ENCODE measurements at places on chromosomes 5 and 9.

DNA sequence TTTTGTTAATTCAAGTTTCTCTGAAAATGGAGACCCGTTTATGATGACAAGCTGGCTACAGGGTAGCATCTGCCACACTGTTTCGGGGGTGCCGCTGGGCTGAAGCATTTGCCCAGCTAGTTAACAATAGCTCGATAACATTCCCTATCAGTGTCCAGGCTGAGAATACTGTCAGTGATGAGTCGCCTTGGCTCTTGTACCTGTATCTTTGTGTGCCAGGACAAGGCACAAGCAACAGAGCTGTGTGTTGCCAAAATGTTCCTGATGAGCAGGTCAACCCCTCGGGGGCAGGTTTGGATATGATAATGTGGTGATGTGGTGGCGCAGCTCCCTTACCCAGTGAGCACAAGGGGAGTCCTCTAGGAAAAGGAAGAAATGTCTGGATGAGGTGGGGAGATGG is 7.0 kb downstream of the TGFBI start:
- no peak for DNase-seq

DNA sequence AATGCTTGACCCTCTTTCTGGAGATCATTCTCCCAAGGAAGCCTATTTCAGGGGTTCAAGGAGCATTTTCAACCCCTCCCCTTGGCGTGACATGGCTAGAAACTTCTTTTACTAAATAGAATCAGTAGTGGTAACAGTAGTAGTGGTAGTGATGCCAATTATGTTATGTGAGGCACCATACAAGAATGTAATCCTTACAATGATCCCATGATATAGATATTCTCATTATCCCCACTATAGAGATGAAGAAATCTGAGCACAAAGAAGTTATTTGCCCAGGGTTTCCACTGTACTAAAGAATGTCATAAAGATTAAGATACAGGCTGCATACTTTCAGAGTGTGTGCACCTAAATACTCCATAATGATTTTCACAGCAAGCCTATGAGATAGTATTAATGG is 155.4 kb upstream of the CLINT1 start:
- DNase-seq = no peak

DNA sequence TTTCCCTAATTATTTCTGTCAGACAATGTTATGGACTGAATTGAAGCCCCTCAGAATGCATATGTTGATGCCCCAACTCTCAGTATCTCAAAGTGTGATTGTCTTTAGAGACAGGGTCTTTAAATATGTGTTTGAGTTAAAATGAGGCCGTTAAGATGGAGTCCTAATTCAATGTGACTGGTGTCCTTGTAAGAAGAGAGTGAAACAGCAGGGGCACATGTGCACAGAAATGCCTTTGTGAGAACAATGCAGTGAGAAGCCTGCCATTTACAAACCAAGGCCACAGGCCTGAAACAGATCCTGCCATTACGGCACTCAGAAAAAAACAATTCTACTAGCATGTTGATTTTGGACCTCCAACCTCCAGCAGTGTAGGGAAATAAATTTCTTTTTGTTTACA is 483.0 kb upstream of the DMAC1 start:
- DNase-seq = no peak

GRCh38 chr5:74546796-74547195 is 93.7 kb downstream of the ENC1 start:
- no peak for DNase-seq

DNA sequence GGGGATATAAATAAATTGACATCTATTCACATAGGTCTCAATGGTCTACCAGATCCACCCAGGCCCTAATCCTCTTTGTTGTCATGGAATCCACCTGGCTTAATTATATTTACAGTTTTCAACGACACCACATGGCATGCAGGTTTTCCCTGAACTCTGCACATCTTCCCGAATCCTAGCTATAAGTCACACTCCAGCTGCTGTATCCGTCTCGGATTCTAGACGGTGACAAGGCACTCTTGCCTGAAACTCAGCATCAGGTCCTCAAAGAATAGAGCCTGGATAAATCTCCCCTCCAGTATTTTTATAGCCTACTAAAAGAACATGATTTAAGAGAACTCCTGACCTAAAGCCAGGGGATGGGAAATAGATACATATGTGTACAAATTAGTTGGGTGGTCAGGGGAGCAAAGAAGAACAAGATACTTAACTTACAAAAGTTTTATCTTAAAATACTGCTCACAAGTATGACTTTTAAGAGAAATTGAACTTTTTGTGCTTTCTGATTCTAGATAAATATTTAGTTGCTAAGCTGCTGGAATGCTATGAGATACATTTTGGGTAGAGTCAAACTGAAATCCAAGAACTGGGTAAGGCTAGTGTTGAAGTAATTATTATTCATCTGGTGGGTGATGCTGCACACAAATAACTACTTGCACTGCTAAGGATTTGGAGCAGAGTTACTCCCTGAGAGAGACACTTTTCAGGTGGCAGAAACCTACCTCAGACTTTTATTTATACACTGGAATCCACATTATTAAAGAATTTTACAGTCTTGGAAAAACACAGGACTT is 187.3 kb downstream of the EFNA5 start:
- DNase-seq = no peak

DNA sequence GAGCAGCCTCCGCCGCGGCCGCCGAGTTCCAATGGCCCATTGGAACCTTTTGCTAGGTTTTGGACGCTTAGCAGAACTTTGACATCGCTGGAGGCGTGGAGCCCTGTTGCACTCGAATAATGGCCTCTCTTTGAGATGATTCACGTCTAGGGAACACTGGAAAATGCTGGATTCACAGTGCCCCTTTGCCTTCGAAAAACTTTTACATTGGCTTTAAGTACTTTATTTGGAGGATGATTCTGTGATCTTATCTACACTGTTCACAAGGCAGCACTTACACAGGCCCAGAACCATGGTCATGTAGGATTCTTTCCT is 536 bp upstream of the PPIC start:
- no peak for DNase-seq

GRCh38 chr9:124820698-124821623 is 32.3 kb upstream of the WDR38 start:
- DNase-seq = no peak

DNA sequence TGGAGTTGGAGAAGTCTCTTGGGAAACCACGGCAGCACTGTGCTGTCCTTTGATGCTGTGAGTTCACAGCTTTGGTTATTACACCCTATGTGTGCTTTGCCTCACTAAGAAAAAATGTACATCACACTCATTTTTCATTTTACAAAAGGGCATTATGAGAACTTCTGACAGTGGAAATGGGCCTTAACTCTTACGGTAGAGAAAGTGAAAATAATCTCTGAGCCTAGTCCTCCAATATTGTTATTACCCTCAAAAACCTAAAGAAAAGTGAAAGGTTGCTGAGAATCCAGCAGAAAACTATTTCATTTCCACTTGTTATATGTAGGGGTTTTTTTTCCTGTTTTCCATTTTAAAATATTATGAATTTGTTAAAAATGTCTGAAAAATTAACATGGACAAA is 8.2 kb upstream of the OR13D1 start:
- no peak for DNase-seq

DNA sequence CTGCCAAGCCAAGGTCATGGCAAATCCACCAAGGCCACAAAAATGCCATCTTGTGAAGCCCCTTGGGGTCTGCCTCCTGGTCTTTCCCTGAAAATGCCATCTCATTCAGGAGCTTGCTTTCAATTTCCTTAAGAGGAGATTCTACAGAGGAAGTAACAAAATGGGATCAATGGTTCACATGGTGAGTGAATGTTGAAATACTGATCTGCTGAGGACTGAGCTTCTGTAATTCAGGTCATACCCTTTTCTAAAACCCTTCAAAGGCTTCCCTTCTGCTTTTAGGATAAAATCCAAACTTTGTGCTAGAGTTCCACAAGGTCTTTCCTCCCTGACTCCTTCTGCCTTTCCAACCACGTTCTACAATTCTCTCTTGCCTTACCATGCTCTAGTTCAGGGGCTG is 24.7 kb upstream of the NR3C1 start:
- no peak for DNase-seq

GRCh38 chr9:119991797-119992196 is 588.2 kb downstream of the CDK5RAP2 start:
- no peak for DNase-seq

DNA sequence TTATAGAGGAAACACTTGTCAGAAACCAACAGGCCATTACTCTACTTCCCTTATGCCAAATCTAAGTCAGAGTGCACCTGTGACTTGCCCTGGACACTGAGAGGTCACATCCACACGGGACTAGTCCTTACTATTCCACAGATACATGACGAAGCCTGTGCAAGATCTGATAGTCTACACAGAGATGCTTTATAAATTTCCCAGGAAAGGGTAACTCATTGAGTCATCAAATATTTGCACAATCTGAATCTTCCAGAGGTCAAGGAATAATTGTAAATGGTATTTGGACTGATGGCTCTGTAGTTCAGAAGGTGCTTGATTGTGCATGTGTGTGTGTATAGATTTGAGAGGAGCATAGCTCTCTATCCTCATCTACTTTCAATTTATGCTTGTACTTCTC is 55.2 kb upstream of the JAK2 start:
- no peak for DNase-seq

- DNase-seq = no peak
These were observed 30.9 kb upstream of the OR2K2 start for GRCh38 chr9:111360881-111361280.

- DNase-seq = no peak
These were observed 157.6 kb upstream of the CCNH start for GRCh38 chr5:87570366-87570765.

GRCh38 chr9:26459959-26460358 is 432.6 kb downstream of the CAAP1 start:
- no peak for DNase-seq
